ENCODE measurements at places on chromosomes 2 and 18. TPM values are rescaled to one million over a fixed set of nuclear protein-coding genes. Genes with fewer than 3 reads are reported as not detected.
A peak's percentile ranks its signal among the peaks of the same experiment; 100 is the strongest.

The NOSTRIN gene
- 19.1 TPM for total RNA-seq

DNA sequence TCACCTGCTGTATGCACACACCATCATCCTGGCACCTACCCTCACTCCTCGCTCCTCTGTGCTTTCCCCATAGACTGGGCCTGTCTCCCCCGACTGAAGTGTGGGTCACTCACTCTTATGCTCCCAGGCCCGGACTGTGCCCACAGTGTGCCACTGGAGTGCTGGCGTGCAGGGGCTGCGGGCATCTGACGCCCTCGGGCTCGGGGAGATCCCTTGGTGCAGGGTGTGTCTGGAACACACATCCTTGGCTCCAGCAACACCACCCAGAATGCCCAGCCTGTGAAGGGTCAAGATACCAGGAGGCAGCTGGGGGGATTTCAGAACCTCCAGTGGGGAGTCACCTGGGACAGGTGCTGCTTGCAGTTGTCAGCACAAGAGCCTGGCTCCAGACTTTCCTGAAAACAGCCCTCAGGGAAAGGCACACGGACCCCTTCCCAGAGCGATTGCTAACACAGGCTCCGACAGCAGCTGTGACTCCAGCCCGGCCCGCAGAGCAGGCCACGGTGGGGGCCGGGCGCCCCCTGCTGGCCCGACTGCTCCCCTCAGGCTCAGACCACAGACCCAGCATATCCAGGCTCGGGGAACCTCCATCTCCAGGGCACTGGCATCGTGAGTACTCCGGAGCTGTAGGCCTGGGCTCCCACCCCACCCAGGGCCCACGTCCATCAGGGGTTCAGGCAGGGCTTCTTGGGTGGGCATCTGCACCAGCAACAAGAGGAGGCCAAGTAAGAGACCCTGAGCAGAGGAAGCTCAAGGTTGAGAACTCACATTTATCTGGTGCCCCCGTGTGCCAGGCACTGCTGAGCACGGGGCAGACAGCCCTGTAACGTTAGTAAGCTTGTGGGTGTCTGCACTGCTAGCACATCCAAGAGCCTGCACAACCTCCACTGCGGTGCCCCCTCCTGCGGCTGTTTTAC lies 8.6 kb downstream of the HS1BP3 start:
- no peaks in the 10 kb centered on the region for H3K36me3 ChIP-seq
- DNase-seq: peak; percentile 89
- H3K4me3 ChIP-seq: no peak overlapping the region
- H3K4me1 ChIP-seq: no peaks in the 10 kb centered on the region
- no peaks in the 10 kb centered on the region for H3K27me3 ChIP-seq
- H3K27ac ChIP-seq: no peak overlapping the region

DNA sequence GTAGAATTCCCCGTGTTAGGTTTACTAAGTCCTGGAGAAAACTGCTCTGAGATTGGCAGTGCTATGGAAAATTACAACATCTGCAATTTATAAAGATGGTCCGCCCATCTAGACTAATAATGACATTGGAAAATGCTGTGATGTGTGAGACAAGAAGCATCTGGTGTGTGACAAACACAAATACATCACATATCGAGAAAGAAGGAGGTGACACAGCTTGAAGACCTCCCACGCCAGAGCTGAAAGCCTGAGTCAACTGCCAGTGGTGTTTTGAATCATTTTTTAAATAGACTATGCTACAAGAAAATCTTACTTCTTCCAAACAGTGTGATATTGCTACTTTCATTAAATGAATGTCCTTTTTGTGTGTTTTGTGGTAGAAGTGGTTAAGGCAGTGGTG lies 8.6 kb upstream of the ANO7 start:
- DNase-seq: no peak
- H3K27me3 ChIP-seq: no peaks in the 10 kb centered on the region
- no peaks in the 10 kb centered on the region for H3K4me1 ChIP-seq
- H3K36me3 ChIP-seq: no peaks in the 10 kb centered on the region

The TLX2 gene
- not detected for total RNA-seq
